ENCODE measurements at places on chromosomes 16 and 17.

- no peak for DNase-seq
These were observed 70.9 kb downstream of the PLXDC1 start for GRCh38 chr17:39080421-39081078.

DNA sequence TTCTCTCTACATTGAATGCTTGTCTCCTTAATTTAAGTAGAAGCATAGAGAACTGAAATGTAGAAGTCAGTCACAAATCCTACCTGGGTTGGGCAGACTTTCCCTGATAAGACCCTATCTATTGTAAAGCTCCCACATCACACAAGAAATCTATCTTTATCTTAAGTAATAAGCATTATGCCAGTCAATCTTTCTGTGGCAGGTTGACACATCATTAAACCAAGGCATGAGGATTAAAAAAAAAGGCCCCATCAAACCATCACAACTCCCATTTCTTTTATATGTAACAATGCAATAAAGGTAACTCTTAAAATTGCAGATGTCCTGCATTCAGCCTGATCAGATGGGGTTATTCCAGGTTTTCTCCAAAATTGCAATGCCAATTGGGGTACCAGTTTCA, 311.8 kb downstream of the TOX3 start:
- DNase-seq, result no peak

DNA sequence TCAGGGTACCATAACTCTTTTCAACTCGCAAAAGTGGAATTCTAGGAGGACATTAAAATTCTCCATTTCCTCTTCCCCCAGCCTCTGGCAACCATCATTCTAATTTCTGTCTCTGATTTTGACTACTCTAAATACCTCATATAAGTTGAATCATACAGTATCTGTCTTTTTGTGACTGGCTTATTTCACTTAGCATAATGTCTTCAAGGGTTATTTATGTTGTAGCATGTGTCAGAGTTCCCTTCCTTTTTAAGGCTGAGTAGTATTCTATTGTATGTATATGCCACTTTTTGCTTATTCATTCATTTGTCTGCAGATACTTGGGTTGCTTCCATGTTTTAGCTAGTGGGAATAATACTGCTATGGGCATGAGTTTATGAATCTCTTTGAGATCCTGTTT, 12.0 kb downstream of the RNF135 start:
- DNase-seq, result no peak

- no peak for DNase-seq
These were observed 13.3 kb downstream of the CDR2 start for GRCh38 chr16:22360963-22361659.

- DNase-seq, result no peak
These were observed 3.5 kb downstream of the SPDYE4 start for GRCh38 chr17:8754890-8755289.

GRCh38 chr16:51408357-51408756, 257.3 kb upstream of the SALL1 start:
- DNase-seq, result no peak

DNA sequence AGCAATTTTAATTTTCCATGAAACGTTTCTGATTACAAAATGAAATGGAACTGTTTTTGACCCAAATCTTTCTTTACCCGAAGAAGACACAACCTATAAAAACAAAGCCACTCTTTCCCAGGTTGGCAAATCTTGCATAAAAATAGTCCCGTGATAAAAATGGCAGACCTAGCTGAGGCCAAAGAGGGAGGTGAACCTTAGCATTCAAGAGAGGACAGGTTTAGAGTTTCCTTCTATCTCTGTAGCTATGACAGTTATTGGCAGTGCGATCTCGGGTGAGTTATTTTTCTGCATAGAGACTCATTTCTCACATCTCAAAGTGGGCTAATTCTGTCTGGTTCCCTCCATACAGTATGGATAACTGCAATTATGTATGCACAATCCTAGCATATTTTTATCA, 241.4 kb downstream of the MAP2K6 start:
- no peak for DNase-seq

- DNase-seq, result no peak
These were observed 142.2 kb downstream of the ABCA8 start for GRCh38 chr17:68812876-68813584.

- DNase-seq, result no peak
These were observed 46.6 kb downstream of the NUP93 start for GRCh38 chr16:56776562-56776961.
